Right cardiac atrium (tissue), 5 donors: ENCODE measurements at places on chromosomes 1 and 21.

DNA sequence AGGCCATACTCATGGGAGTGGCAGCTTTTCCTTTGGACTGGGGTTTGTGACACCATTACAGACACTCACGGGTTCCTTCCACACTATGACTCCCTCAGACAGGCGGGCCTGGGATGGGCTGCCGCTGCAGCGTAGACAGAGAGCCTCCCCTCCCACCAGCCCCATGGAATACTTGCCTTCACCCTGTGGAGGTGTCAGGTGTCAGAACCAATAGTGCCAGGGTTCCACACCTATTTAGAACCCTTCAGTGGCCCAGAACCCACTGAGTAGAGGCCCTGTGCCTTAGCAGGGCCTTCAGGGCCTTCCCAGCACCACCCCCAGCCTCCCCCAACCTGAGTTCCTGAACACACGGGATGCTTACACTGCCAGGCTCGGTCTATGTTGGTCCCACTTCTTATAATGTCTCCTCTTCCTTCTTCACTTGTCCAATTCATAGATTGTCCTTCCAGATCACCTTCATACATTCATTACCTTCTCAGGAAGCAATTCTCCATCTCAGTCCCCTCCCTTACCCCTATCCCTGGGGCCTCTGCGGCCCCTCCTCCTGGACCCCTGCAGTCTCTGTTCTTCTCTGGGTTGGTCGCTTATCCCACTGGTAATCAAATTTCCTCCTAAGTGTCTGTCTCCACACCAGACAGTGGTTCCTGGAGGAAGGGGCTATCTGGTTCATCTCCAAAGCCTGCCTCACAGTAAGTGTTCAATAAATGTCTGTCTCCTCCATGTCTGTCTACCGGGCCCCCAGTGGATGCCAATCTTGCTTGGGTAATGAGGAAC, 1.4 kb upstream of the RHBG start:
- no peak for DNase-seq

- DNase-seq, result no peak
Observed at GRCh38 chr21:31872072-31872451, 758 bp upstream of the HUNK start.

DNA sequence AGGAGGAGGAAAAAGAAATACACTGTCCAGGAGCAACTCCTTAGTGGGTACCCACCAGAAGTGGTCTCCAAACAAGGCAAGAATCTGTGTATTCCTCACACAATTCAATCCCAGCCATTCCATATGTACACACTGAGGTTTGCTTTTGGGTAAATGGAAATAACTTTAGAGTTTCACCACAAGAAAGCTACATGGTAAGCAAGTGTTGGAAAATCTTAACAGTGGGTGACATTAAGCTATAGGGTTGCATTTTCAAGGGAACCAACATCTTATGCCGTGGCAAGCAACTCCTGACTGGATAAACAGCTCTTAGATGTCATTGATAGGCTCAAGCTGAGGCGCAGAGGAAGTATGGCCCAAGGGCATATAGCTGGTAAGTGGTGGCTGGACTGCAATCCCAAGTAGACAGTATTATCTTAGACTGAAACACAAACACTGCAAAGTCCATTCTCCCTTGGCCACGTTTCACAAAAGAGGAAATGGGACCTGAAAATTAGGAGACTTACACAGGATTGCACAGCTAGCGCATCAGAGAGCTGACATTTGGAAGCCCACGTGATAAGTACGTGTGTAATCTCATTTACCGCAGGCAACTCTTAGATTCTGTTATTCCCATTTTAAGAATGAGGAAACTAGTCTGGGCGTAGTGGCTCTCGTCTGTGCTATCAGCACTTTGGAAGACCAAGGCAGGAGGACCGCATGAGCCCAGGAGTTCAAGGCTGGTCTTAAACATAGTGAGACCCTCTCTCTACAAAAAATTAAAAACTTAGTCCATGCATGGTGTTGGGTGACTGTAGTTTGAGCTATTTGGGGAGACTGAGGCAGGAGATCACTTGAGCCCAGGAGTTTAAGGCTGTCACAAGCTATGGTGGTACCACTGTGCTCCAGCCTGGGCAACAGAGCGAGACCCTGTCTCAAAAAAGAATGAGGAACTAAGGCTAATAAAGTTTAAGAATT, 4.0 kb upstream of the BRWD1 start:
- no peak for DNase-seq

DNA sequence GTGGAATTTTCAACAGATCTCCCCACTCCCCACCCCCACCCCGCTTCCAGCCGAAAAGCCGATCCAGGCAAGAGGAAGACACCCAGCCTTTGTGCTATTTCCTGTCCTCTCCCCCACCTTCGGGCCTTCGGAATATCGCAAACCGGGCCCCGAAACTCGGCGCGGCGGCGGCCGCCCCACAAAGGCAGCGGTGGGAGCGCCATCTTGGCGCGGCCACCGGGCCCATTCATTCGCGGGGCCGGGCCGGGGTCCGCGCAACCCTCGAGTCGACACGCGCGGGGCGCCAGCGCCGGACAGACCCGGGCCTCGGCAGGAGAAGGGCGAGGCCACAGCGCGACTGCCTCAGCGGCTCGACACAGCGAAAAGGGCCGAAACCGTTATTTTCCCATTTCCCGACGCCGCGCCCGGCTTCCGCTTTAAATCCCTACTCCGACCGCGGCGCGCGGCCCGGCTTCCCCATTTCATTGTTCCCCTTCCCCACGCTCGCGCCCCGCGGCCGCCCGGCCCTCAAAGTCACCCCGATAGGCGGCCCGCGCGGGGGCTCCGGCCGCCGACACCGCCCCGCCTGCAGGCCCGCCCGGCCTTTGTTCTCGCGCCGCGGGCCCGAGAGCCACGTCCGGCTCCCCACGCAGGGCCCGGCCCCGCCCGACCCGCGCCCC, 911 bp downstream of the GNB1 start:
- DNase-seq, result peak; percentile 88

GRCh38 chr1:15188130-15188524, 34.6 kb downstream of the TMEM51 start:
- DNase-seq, result no peak

DNA sequence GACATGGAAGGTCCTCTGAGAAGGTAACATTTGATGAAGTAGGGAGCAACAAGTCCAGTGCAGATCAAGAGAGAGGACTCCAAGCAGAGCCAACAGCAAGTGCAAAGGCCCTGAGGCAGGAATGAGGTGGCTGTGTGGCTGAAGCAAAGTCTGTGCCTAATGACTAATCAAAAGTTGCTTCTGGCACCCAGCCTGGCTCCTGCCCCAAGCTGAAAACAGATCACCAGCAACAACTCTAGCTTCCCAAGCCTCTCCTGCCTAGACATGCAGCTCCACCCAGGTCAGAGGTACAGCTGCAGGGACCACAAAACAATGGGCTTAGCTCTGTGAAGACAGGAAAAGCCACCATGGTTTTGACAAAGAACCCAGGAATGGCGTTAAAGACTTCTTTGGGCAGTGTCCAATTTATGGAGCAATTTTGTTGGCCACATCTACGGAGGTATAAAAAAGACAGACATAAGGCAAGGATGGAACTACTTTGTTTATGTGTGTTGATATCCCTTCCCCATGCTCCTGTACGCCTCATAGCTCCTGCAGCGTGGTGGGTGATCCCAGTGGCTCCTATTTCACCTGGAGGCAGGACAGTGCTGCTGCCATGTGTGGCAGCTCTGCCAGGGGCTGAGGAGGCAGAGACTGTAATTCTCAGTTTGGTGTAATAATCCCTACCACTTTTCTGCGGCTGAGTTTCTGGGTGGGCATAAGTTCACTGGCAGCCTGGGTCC, 26.4 kb upstream of the IGSF3 start:
- DNase-seq, result no peak

- no peak for DNase-seq
Observed at GRCh38 chr21:28636752-28637691, 355.7 kb downstream of the LTN1 start.

DNA sequence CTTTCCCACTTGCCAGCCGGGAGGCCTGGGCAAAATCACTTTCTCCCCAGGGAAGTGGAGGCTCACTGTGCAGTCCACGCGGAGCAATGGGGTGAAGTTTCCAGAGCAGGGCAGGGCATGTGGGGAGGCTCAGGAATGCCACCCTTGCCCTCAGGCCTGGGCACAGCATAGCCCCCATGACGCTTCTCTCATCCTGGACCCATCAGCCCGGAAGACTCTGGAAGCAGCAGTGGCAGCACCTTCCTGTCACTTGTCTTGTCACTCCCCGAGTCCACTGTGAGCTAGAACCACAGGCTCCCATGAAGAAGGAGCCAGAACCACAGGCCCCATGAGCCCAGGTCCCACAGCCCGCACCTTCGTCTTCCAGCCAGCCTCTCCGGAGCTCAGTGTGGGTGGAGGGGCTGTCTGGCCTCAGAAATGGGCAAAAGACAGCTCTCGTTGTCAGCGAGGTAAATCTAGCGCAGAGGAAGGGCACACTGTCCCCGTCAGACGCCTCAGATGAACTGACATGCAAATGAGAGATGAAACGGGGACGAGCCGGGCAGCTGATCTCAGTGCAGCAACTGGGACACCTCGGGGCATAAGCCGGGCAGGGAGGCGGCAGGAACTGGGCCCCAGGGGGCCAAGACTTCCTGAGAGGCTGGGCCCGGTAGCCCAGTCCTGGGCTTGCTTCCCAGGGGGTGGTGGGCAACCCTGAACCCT, 6.1 kb downstream of the PDE9A start:
- peak; percentile 50 for DNase-seq

DNA sequence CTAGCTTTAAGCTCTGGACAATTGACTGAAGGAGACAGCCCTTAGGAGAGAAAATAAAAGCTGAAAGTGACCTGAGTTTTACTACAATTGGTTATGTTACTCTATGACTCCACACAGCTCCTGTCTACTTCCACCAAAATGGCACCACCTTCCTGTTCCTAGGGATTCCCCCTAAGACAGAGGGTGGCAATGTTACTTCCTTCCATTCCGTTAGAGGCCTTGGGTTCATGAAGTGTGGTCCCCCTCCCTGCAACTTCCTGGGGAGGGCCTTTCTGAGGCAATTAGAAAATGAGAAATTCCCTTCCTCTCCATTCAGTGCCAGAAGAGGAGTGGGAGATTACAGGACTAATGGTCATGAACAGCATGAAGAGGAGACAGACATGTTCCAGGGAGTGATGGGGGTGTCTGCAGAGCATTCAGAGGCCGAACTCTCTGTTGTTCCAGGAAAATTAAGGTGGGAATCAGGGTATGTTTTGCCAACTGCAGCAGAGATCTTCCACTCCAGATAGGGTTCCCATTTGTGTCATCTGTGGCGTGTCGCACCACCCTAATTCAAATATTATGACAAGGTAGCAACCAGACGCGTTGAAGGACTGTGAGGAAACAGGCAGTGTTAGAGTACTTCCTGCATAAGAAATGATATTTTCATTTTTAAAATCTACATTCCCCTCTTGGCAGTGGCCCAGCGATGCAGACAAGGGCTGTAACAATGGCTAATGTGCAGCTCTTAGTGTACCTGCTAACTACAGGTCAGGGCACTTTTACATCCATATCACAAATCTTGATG, 53.1 kb upstream of the TRIM67 start:
- DNase-seq, result no peak

GRCh38 chr1:36114371-36114770, 10.7 kb downstream of the COL8A2 start:
- no peak for DNase-seq
